Naive thymus-derived CD8-positive, alpha-beta T cell (primary cell): ENCODE measurements at places on chromosomes 7 and 10.

- no peak for DNase-seq
These were observed 90.2 kb upstream of the STEAP4 start for GRCh38 chr7:88396948-88397322.

DNA sequence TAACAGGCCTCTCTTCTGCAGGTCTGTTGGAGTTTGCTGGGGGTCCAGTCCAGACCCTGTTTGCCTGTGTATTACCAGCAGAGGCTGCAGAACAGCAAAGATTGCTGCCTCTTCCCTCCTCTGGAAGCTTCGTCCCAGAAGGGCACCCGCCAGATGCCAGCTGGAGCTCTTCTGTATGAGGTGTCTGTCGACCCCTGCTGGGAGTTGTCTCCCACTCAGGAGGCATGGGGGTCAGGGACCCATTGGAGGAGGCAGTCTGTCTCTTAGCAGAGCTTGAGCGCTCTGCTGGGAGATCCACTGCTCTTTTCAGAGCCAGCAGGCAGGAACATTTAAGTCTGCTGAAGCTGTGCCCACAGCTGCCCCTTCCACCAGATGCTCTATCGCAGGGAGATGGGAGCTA lies 361.1 kb upstream of the NRP1 start:
- DNase-seq = no peak

- DNase-seq = no peak
These were observed 1257.8 kb upstream of the SORCS1 start for GRCh38 chr10:108422286-108422685.

GRCh38 chr10:17590969-17591645 lies 26.1 kb downstream of the HACD1 start:
- no peak for DNase-seq

DNA sequence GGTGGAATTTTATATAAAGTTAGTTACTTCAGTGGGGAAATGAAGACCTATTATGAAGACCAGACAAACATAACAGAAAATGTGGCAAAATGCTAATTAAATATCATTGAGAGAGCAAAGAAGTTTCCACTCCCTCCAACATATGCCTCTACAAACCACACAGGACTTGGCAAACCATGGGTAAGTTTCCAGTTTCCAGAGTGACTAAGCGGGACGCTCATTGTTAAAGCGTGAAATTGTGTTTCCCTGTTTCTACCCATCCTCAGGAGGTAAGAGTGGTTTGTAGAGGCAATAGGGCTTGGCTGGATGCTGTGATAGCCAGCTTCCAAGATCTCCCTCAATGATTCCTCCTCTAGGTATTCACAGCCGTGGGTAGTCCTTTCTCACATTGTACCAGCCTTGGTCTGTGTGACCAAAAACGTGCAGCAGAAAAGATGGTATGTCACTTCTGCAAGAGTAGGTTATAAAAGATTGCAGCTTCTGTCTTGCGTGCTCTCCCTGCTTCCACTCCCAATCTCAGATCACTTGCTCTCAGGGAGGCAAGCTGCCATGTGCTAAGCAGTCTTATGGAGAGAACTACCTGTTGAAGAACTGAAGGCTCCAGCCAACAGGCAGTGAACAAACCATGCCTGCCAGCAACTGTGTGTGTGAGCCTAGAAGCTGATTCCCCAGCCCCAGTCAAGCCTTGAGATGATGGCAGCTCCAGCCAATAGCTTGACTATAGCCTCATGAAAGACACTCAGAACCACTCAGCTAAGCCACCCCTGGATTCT lies 35.7 kb downstream of the CBX3 start:
- no peak for DNase-seq

- no peak for DNase-seq
These were observed 221.7 kb upstream of the LYZL1 start for GRCh38 chr10:29067161-29067560.

DNA sequence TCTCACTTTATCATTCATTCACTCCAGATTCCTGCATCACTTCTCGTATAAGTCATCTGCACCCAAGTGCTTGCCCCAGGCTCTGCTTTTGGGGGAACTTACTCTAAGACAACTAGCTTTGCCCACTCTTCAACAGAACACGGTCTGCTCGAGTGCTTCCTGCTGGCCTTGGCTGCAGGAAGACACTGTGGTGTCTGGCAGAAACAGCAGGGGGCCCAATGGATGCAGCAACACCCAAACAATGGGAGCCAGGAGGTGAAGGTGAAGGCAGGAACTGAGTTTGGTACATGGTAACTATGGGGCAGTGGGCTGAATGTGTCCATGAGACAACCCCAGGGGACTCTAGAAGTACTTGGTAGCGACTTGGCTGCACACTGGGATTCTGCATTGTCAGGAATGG lies 344.0 kb downstream of the REEP3 start:
- no peak for DNase-seq

- no peak for DNase-seq
These were observed 82.0 kb downstream of the FGFR2 start for GRCh38 chr10:121516093-121516865.

DNA sequence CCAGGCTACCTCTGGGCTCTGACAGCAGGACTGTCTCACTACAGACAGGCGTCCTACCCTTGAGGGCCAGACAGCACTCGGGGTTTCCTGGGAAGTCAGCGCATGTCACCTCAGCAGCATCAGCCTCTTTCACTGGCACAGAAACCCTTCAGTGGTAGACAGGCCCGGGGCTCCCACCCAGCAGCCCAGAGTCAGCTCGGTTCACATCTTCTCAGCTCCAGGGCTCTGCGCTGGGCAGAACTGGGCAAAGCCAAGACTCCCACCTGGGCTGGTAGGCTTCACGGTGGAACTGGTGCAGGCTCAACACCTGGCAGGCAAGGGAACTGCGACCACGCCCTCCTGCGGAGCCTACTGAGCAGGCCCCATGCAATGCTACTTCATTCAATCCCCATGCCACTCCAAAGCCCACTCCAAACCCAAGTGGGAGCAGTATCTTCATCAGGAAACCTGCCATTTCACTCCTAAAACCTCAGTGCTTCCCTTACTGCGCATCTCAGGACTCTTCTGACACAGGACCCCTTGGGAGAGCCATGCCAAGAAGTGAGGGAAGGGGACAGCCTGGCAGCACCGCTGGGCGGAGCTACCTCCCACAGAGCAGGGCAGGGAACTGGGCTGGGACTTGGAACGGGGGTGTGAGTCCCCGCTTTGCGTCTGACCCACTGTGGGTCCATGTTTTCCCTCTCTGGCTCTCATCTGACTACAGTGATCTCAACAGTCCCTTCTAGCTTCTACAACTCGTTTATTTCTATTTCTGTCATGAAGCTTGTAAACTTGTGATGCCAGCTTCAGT lies 60.4 kb downstream of the SCRN1 start:
- DNase-seq = no peak

- no peak for DNase-seq
These were observed 192.4 kb downstream of the ADARB2 start for GRCh38 chr10:1544929-1545328.

GRCh38 chr10:96513305-96513697 lies 425 bp downstream of the TLL2 start:
- DNase-seq = peak; percentile 14

DNA sequence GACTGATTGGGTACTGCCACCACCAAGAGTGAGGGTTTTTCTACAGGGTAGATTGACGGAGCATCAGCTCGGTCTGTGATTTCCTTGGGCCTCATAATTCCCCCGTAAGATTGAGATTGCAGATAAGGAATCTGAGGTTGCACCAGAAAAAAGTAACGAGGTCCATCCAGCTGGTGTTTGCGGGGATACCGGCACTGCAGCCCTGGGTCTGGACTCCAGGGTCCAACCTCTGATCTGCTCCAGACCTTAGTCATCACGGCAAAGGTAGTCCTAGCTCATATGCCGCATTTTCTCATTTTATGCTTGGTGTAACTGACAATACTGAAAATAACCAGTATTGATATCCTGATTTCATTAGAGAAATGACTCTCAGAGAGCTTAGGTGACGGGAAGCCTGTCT lies 3.9 kb downstream of the CARD11 start:
- no peak for DNase-seq

GRCh38 chr10:33878238-33878786 lies 543.8 kb upstream of the NRP1 start:
- no peak for DNase-seq

DNA sequence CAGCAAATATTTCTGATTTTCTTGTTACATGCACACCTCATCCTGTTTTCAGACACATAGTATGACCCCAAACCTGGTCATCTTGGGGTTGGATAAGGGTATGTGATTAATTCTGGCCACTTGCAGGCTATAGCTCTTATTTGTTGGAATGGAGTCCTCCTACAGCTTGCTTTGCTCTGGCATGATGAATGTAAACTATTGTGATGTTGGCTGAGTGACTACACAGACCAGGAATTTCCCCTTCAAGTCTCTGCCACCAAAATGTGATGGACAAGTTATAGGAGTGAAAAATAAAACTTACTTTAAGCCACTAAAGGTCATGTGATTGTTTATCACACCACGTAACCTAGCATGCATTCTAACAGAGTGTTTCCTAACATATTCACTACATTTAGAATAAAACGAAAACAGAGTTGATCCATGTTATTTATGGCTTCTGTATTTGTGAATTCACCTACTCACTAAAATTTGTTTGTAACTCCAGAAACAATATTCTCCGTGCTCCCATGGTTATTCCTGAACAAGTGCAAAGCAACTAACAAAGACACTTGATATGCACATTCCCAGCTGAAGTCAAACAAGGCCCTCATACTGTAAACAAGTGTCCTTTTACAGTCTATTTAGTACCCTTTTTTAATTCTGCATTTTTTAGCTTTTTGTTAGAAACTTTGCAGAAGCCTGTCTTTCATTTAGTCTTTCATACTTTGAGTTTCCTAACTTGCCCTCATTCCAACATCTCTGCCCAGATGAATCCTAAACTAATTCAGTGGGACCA lies 599.2 kb upstream of the PCDH15 start:
- DNase-seq = no peak

- no peak for DNase-seq
These were observed 2.2 kb downstream of the STOX1 start for GRCh38 chr10:68829521-68829920.

GRCh38 chr10:92470026-92470425 lies 103.9 kb downstream of the IDE start:
- DNase-seq = no peak

GRCh38 chr10:86419101-86419500 lies 52.5 kb upstream of the GRID1 start:
- no peak for DNase-seq

DNA sequence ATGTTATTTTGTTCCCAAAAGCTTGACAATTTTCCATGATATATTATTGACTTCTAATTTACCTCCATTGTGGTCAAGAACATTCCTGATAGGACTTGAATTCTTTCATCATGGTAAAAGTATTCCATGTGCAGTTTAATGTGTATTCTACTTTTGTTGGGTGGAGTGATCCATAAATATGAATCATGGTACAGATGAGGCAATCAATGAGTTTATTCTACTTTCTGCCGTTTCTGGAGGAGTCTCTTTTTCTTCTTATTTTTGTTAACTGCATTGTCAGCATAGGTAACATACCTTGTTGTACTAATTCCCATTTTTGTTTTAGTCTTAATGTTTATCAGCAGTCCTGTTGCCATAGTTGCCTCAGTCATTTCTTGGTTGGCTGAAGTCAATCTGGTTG lies 69.6 kb downstream of the SHOC2 start:
- no peak for DNase-seq

- no peak for DNase-seq
These were observed 675.0 kb upstream of the MBL2 start for GRCh38 chr10:53447576-53447975.

DNA sequence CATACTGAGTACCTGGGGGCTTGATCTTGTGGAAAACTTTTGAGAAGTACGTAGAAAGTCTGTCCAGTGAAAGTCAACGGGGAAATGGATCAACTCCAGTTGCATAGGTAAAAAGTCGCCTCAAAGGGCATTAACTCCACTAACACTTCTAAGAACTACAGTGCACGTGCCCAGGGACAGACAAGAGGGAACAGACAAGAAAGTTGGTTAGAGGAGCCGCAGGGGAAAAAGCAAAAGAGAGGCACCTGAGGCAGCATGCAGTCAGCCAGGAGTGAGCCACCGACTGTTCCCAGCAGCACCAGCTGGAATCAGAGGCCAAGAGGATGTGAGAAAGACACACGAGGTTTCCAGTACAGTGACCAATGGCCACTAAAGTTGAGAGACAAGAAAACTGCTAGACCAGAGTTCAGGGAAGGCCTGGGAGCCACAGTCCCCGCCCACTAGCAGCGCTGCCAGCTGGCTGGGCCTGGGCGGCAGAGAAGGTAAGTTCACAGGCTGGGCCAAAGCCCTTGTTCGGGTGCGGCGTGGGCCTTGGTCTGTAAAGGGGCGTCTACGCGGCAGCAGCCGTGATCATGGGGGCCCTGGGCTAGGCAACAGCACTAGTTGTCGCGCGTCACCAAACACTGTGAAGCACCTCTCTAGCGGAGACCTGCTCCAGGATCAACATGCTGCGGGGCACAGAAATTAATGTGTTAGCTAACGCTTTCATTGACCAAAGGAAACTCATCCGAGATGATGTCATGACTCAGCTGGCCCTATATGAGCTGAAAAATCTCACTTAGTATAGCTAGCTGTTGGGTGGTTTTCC lies 14.0 kb downstream of the ITGB1 start:
- no peak for DNase-seq

DNA sequence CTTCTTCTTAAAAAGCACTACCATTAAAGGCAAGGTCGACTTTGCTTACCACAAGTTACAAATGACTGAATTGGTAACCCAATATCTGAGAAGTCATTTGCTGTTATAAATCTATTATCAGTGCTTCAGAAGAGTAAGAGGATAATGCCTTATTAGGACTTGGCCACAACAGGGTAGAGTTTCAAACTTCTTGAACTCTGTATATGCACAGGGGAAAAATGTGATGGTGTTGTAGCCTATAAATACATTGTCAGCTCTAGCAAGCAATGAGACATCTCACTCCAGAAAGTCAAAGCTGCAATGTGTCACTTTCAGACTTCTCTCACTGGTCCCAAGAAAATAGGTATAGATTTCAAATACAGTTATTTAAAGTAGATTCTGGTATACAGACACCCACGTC lies 9.3 kb downstream of the TFEC start:
- DNase-seq = no peak

GRCh38 chr7:41892356-41893100 lies 189.6 kb upstream of the INHBA start:
- DNase-seq = no peak

DNA sequence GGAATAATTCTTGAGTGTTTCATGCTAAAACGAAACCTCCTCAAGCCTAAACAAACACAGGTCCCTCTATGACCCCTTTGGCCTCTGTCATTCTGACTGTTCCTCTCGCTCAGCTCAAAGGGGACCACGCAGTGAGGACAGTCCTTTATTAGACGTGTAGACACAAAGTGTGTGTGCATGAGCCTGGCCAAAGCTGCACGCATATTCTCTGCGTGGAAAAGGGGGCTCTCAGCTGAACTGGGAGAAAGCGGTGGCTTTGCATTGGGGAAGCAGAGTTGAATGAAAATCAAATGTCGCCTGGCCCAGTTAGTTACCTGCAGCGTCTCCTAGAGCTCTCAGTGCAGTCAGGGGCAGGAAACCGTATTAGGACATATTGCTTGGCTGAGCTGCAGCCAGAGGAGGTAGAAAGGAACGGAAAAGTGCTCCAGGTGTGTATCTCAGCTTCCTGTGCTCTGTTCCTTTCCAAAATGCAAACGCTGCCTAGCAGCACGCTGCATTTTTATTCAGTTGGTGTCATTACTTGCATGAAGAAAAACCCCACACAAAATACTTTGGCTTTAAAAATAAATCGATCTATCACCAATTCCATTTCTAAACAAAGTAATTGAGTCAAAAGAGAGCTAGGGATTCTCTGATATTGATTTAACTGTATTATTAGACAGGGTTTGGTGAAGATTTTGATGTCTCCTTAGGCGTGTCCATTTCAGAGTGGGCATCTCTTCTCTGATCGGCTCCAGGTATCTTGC lies 4.9 kb downstream of the GATA3 start:
- DNase-seq = no peak
